HFFc6 (cell line): ENCODE measurements at places on chromosomes 1 and 21.

DNA sequence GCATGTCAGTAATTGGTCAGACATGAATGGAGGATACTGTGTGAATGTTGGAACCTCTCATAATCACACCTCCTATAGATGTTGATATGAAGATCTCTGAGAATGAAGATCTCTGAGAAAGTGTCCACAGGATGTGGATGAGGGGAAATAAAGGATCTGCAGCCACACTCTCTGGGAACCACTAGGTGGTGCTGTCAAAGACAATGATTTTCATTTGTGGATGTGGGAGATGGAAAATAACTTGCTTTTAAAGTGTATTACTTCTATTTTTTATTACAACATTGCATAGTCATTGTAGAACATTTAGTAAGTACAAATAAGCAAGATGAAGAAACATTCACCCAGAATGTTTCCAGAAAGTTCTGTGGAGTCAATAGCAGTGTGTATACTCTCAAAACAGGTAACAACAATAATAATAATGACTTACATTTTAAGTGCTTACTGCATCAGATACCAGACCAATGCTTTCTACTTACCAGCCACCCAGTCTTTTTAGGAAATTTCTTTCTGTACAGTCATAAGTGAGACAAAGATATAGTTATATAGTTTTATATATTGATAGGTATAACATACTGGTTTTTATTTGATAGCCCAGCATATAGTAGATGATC lies 128.2 kb downstream of the ATG4C start:
- H3K4me1 ChIP-seq: no peaks in the 10 kb centered on the region; the same call in 1 of the 2 replicates
- no peaks in the 10 kb centered on the region for H3K36me3 ChIP-seq
- no peaks in the 10 kb centered on the region; the same call in 1 of the 2 replicates for H3K27me3 ChIP-seq
- no peak overlapping the region for H3K27ac ChIP-seq
- DNase-seq: peak; percentile 41

DNA sequence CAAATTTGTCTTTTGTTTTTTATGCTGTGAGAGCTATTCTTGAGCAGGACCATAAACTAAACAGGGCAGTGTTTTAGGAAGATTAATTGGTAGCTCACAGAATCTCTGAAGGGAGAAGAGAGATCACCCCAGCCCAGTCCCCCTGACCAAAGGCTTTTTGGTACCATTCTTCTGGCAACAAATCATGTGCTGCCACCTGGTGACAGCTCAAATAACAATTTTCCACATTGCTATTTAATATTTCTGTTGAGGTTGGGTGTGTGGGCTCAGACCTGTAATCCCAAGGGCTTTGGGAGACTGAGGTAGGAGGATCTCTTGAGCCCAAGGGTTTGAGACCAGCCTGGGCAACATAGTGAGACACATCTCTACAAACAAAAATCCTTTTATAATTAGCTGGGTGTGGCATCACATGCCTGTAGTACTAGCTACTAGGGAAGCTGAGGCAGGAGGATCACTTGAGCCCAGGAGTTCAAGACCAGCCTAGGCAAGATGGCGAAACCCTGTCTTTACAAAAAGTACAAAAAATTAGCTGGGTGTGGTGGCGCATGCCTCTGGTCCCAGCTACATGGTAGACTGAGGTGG lies 2.2 kb upstream of the TESK2 start:
- DNase-seq: peak; percentile 51
- no peaks in the 10 kb centered on the region for H3K4me1 ChIP-seq
- H3K4me3 ChIP-seq: no peak overlapping the region
- H3K27ac ChIP-seq: no peak overlapping the region
- H3K27me3 ChIP-seq: peaks cover 2% of the 10 kb centered on the region; the same call in 1 of the 2 replicates

GRCh38 chr1:95257758-95258157 lies 23.7 kb downstream of the RWDD3 start:
- no peaks in the 10 kb centered on the region for H3K36me3 ChIP-seq
- H3K27ac ChIP-seq: no peak overlapping the region
- peaks cover 3% of the 10 kb centered on the region for H3K27me3 ChIP-seq
- DNase-seq: no peak

DNA sequence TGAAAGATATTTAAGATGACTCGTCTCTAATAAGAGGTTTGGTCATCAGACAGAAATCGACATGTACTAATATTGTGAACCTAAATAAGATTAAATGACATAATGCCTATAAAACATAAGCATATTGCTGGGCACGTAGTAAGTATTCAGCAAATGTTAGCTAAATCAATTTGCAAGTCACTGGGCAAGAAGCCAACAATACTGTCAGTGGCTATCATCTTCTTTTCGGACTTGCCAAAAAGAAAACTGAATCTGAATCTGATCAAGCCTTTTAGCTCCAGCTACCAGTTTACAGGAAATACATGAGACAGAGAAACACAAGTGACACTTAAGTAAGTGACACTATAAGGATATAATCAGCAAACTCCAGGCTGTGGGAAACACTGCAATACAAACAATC lies 46.0 kb downstream of the RPL5 start:
- no peak overlapping the region for H3K4me3 ChIP-seq
- H3K27me3 ChIP-seq: no peaks in the 10 kb centered on the region
- H3K4me1 ChIP-seq: peaks cover 16% of the 10 kb centered on the region
- DNase-seq: no peak

- H3K27ac ChIP-seq: no peak overlapping the region
- H3K4me1 ChIP-seq: no peaks in the 10 kb centered on the region
- no peak overlapping the region for H3K4me3 ChIP-seq
These were observed 25.1 kb downstream of the IGFN1 start for GRCh38 chr1:201215531-201216357.

DNA sequence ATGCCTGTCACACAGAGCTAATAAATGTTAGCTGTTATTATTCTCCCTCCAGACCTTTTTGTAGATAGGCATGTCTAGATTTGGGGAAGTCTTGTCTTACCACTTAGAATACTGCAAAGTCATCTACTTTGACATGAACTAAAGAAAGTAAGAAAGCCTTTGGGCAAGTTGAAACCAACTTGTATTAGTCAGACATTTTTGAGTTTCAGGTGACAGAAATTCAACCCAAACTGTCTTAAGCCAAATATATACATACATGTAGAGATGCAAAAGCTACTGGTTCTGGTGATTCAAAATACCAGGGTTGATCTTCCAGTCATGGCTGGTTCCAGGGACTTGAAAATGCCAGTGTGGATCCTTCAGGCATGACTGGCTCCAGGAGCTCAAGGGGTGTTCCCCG lies 276.8 kb upstream of the TMEM51 start:
- no peak overlapping the region for H3K4me3 ChIP-seq
- peaks cover 3% of the 10 kb centered on the region for H3K27me3 ChIP-seq
- no peak for DNase-seq
- no peak overlapping the region for H3K27ac ChIP-seq

GRCh38 chr1:223531742-223532341 lies 133.7 kb downstream of the CAPN8 start:
- no peak overlapping the region for H3K4me3 ChIP-seq

- H3K27me3 ChIP-seq: no peaks in the 10 kb centered on the region
- peaks cover 11% of the 10 kb centered on the region for H3K36me3 ChIP-seq
- peak overlapping the region; percentile 64 for H3K27ac ChIP-seq
- peak overlapping the region; percentile 85 for H3K4me3 ChIP-seq
- DNase-seq: no peak
These were observed 1.0 kb upstream of the SAMD13 start for GRCh38 chr1:84300501-84300900.

GRCh38 chr1:61851849-61852669 lies 109.8 kb downstream of the PATJ start:
- no peak overlapping the region for H3K27ac ChIP-seq
- H3K4me1 ChIP-seq: peaks cover 18% of the 10 kb centered on the region
- peak; percentile 73 for DNase-seq

- H3K4me1 ChIP-seq: peaks cover 33% of the 10 kb centered on the region
- no peaks in the 10 kb centered on the region for H3K36me3 ChIP-seq
- H3K27me3 ChIP-seq: no peaks in the 10 kb centered on the region
- peak; percentile 42 for DNase-seq
These were observed 36.6 kb upstream of the SLC44A3 start for GRCh38 chr1:94783342-94784189.

DNA sequence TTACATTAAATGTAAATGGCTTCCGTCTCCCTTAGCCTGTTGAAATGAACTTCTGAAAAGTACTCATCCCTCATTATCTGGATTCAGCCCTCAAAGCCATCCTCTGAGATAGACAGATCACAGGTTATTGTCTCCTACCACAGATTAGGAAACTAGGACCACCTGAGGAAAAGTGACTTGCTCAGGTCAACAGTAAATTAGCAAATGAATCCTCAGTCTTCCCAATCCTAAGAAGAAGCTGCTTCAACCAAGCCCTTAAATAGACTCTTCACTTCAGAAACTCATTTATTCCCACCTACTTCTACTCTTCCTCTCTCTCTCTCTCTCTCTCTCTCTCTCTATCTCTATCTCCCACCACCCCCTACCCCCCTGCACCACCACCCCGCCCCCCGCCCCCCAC lies 152.3 kb downstream of the DMRTA2 start:
- DNase-seq: no peak
- no peaks in the 10 kb centered on the region; the same call in 1 of the 2 replicates for H3K27me3 ChIP-seq
- no peak overlapping the region for H3K4me3 ChIP-seq

DNA sequence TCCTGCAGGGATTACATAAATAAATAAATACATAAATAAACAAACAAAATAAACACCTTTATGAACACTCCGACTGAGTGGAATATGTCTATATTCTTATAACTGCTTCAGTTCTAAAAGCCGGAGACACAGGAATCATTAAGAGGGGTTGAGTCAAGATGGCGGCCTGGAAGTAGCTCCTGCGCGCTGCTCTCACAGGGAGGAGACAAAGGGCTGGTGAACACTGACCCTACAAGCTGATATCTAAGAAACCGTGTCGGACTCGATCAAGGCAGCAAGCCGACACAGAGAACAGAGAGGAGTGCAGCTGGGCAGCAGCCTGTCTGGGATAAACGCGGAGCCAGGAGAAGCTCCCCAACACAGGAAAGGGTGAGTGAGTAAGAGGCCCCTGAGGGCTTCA lies 1098.6 kb upstream of the NCAM2 start:
- H3K36me3 ChIP-seq: no peaks in the 10 kb centered on the region
- H3K27me3 ChIP-seq: no peaks in the 10 kb centered on the region
- H3K4me3 ChIP-seq: no peak overlapping the region
- H3K27ac ChIP-seq: no peak overlapping the region
- H3K4me1 ChIP-seq: no peaks in the 10 kb centered on the region

- peaks cover 56% of the 10 kb centered on the region for H3K27me3 ChIP-seq
- no peak for DNase-seq
- H3K4me3 ChIP-seq: no peak overlapping the region
- H3K36me3 ChIP-seq: 0 out of 2 replicates have a peak, but pooled peaks cover 6% of the 10 kb centered on the region
- H3K27ac ChIP-seq: no peak overlapping the region
These were observed 61.9 kb upstream of the TARDBP start for GRCh38 chr1:10950316-10951172.

GRCh38 chr1:241706967-241707366 lies 54.9 kb downstream of the WDR64 start:
- H3K27ac ChIP-seq: peak overlapping the region; percentile 75
- DNase-seq: peak; percentile 81
- no peaks in the 10 kb centered on the region for H3K36me3 ChIP-seq
- peak overlapping the region; percentile 59 for H3K4me3 ChIP-seq
- no peaks in the 10 kb centered on the region for H3K27me3 ChIP-seq
- H3K4me1 ChIP-seq: peaks cover 49% of the 10 kb centered on the region

- peaks cover 40% of the 10 kb centered on the region for H3K4me1 ChIP-seq
- no peaks in the 10 kb centered on the region for H3K27me3 ChIP-seq
- H3K27ac ChIP-seq: peak overlapping the region; percentile 31; the same call in 1 of the 2 replicates
- 0 out of 2 replicates have a peak overlapping the region, but pooled peaks have one; percentile 33 for H3K4me3 ChIP-seq
- no peak for DNase-seq
These were observed 17.2 kb upstream of the FGGY start for GRCh38 chr1:59279645-59280044.

DNA sequence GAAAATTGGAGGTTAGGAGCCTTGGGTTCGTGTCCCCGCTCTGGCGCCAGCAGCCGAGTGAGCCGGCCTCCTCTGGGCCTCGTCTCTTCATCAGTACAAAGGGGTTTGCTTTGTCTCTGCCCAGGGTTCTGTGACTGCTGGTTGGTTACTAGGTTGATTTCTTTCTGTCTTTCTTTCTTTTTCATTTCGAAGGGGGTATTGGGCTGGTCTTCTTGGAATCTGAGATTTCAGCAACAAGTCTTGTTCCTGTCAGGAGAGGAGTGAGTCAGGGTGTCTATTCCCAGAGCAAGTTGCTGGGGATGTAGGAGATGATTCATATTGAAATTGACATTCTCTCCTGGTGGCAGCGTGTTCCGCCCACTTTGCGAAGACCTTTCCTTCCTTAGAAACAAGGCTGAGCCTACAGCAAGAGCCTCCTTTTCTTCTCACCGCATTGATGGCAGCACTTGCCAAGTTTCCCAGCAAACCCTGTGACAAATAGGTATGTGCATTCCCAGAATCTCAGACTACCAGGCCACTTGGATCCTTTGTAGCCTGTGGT lies 79.2 kb downstream of the MAN1C1 start:
- peaks cover 22% of the 10 kb centered on the region for H3K27me3 ChIP-seq
- peaks cover 43% of the 10 kb centered on the region for H3K4me1 ChIP-seq
- peak; percentile 67 for DNase-seq
- H3K36me3 ChIP-seq: no peaks in the 10 kb centered on the region
- peak overlapping the region; percentile 78 for H3K27ac ChIP-seq

DNA sequence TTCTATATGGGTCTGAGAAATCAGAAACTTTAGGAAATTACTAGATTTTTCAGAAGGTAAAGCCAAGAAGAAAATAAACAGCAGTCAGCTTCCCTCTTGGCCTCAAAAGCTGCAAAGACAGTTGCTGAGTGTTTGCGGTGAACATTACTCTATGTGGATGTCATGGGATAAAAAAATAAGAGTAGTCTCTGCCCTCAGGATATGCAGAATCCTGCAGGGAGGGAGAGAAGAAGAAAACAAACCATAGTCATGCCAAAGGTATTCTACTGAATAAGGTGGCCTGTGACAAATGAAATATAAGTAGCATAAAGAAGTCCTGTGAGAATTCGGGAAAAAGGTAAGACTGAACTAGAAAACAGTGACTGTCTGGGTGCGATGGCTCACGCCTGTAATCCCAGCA lies 19.0 kb downstream of the YARS1 start:
- peaks cover 67% of the 10 kb centered on the region for H3K4me1 ChIP-seq
- peak; percentile 94 for DNase-seq
- peaks cover 40% of the 10 kb centered on the region for H3K36me3 ChIP-seq
- peak overlapping the region; percentile 78 for H3K27ac ChIP-seq
- no peaks in the 10 kb centered on the region for H3K27me3 ChIP-seq

GRCh38 chr1:36973056-36973455 lies 61.3 kb downstream of the GRIK3 start:
- no peaks in the 10 kb centered on the region; the same call in 1 of the 2 replicates for H3K27me3 ChIP-seq
- H3K4me3 ChIP-seq: no peak overlapping the region
- H3K4me1 ChIP-seq: no peaks in the 10 kb centered on the region

DNA sequence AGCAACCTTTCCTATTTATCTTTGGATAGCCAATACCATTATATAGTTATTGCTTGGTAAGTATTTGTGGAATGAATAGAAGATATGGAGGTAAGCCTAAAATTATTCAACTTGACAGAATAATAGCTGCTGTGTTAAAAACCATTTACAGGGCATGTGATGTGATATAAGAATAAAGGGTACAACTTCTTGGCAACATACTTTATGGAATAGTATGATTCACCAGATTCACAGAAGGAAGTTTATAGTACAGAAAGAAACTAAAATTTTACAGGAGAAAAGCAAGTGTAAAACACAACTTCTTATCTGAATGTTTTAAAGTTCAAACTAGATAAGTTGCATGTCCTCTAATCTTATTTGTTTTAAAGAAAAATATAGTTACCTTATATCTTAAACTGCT lies 186.4 kb upstream of the ZRANB2 start:
- no peak for DNase-seq
- H3K27me3 ChIP-seq: peaks cover 5% of the 10 kb centered on the region
- H3K36me3 ChIP-seq: no peaks in the 10 kb centered on the region
- H3K4me1 ChIP-seq: no peaks in the 10 kb centered on the region
- no peak overlapping the region for H3K4me3 ChIP-seq
- no peak overlapping the region for H3K27ac ChIP-seq

GRCh38 chr1:10643607-10644306 lies 152.7 kb downstream of the CASZ1 start:
- peaks cover 2% of the 10 kb centered on the region for H3K27me3 ChIP-seq
- H3K36me3 ChIP-seq: no peaks in the 10 kb centered on the region
- H3K27ac ChIP-seq: no peak overlapping the region
- no peak for DNase-seq
